Endodermal cell (in vitro differentiated cells): ENCODE measurements at places on chromosomes 2 and 18. TPM values are rescaled to one million over a fixed set of nuclear protein-coding genes. Genes with fewer than 3 reads are reported as not detected.
A peak's percentile ranks its signal among the peaks of the same experiment; 100 is the strongest.

GRCh38 chr2:200258081-200258480, 48.4 kb upstream of the SPATS2L start:
- no peak for DNase-seq

DNA sequence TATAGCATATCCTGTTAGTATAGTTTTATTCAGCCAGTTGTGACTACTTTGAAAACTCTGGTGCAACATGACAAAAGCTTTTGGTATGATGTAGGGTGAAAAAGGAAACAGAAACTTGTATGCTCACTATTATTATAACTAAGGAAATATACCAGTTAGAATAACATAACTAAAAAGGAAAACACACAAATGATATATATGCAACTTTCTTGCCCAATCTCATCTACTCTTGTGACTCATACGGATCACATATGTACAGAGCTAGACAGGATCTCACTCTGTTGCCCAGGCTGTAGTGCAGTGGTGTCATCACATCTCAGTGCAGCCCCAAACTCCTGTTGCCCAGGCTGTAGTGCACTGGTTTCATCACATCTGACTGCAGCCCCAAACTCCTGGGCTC, 12.4 kb upstream of the TLK1 start:
- DNase-seq: no peak

DNA sequence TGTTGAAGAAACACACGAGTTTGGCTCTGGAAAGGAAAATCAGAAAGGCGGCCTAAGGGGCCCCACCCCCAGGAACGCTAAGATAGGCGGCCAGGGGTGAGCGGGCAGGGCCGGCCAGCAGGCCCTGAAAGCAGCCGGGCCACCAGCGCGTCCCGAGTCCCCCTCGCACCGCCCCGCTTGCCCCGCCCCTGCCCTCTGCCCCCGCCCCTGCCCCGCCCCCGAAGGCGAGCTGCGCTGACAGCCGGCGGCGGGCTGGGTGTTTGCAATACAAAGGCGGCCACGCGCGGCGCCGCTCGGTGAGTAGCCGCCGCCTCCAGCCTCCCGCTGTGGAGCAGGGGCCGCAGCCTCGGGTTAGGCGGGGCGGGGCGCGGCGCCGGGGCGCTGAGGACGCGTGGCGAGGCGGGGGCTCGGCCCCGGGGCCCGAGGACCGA, at the start of gene LPIN1:
LPIN1 (plus strand) TSS at position 257 of the 431 bp plus-strand sequence. CDS start 18,910 bp downstream, outside the sequence.
- peak; percentile 97 for DNase-seq

DNA sequence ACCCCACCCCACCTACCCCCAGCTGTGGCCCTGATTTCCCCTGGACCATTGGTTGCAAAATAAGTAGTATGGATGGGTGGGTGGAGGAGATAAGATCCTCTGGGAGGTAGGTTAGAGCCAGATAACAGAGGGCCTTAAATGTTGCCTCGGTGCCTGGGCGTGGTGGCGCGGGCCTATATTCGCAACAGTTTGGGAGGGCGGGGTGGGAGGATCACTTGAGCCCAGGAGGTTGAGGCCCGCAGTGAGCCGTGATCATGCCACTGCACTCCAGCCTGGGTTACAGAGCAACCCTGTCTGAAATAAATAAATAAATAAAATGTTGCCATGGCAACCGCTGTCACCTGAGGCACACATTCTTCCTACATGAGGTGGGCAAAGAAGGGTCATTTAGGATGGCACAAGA, 103.3 kb upstream of the GATA6 start:
- peak; percentile 69 for DNase-seq

DNA sequence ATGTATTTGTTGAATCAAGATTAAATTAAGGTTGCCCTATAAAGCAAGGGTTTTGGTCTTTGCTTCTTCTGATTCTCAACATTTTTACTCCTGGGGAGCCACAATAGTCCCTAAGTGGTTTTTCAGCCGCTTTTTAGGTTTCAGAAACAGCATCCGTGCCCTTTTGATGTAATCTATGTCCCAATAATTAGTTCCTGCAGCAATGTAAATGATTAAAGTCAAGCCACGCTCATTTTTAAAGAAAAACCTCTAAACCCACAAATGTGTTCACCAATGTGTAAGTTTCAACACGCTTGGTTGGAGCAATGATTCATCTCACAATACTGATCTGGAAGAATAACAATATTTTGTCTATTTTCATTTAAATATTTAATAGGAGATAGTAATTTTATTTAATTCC, 5.6 kb downstream of the ARL4C start:
- DNase-seq: no peak

- no peak for DNase-seq
Observed at GRCh38 chr18:63142594-63143225, 176.9 kb downstream of the BCL2 start.

GRCh38 chr2:3211256-3212060, 166.2 kb downstream of the EIPR1 start:
- peak; percentile 23 for DNase-seq

DNA sequence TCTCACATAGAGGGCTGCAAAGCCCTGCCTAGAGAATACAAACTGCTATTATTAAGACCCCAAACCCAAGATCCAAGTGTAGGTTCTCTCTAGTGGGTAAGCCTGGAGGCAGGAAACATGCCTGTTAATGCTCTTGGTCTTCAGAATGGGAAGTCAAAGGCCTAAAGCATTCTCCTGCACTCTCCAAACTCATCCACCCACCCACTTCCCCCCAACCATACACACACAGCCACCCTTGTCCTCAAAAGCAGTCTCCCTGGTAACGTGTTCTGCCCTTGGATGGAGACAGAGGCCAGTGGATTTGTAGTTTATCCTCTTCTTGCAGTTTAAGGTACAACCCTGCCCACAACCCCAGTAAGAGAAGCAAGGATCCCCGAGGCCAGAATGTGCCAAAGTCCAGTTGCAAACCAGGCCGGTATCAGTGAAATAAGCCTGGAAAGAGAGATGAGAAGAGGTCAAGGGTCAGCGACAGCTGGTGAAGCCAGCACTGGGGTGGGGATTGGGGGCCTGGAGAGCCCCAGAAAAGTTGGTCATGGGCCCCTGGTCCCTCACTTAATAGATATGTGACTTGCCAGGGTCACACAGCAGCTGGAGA, 23.0 kb downstream of the TMEM247 start:
- no peak for DNase-seq

- no peak for DNase-seq
Observed at GRCh38 chr18:76461692-76462325, 33.2 kb downstream of the ZNF516 start.

GRCh38 chr2:118577202-118577601, 270.2 kb downstream of the EN1 start:
- DNase-seq: no peak

DNA sequence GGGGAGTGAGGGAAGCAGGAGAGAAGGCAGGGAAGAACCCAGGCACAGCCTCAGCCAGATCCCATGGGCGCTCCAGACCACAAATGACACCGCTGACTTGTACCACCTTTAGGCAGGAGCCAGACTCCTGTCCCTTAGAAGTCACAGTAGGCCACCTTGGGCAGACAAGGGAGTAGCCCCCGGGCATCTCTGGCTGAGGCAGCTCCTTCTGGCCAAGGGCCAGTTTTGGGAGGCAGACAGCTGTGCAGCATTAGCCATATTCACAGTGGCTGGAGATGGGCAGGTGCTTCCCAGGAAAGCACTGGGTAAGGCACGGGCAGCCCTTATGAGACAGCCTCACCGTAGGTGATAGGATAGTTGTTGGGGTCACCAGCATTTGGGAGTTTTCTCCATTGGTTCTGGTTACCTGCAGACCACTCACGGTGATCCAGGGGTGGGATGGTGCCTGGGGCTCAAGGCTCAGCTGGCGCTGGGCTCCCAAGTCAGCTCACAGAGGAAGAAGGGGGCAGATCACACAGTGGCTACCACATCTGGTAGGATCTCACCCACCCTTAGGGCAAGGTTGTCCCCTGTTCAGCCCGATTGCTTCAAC, 2.1 kb downstream of the ASTL start:
- no peak for DNase-seq

GRCh38 chr2:12701786-12702167, 15.0 kb upstream of the TRIB2 start:
- DNase-seq: no peak

DNA sequence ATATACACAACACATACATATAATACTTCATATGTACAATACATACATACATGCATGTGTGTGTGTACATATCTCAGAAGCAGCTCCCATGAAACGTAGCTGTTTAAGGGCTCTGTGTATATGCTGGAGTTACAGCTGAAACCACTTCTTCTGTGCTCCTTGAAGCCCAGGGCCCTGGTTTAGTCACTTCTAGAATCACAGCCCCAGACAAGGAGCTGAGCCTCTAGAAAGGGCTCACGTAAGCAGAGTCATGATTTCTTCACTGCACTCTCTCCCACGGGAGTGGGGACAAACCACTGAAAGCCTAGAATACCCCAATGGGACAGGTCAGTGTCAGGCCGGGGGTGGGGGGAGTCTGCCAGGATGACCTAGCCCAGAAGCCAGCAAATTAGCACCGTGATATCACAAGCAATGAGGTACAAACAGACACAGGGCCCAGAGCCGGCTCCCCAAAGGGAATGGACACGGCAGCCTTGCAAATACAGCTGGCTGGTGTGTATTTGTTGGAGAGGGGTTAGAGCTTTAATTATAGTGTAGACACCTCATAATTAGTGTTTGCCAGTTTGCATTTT, 90.3 kb downstream of the C1QL2 start:
- no peak for DNase-seq

- peak; percentile 59 for DNase-seq
Observed at GRCh38 chr18:13279181-13280069, 60.9 kb downstream of the LDLRAD4 start.

- DNase-seq: no peak
Observed at GRCh38 chr18:65352186-65352585, 398.6 kb upstream of the CDH7 start.

GRCh38 chr2:70607121-70607561, 53.5 kb upstream of the TGFA start:
- no peak for DNase-seq

- no peak for DNase-seq
Observed at GRCh38 chr18:36895606-36896005, 66.7 kb downstream of the KIAA1328 start.

DNA sequence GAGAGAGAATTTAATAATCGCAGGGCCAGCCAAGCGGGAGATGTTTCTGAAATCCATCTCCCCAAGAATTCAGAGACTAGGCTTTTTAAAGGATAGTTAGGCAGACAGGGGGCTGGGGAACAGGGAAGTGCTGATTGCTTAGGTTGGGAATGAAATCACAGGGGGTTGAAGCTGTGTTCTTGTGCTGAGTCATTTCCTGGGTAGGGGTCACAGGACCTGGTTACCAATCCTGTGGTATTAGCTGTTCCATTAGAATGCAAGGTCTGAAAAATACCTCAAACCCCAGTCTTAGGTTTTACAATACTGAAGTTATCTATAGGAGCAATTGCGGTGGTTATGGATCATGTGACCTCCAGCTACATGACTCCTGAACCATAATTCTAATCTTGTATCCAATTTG, 4.6 kb downstream of the SP140 start:
- peak; percentile 64 for DNase-seq

DNA sequence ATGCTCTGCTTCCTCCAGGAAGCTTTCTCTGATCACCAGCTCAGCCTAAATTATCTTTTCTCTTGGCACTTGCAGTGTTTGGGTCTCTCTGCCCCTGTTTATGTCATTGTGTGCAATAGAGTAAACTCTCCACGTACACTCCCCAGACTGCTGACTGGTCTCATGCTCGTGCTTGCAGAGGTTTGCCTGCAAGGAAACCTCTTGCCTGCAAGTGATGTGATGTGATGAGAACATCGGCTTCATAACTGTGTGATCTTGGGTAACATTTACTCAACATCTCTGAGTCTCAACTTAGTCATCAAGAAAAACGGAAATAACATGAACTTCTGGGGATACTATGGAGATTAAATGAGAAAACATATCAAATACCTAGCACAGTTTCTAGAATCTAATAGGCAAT, 92.3 kb downstream of the BIN1 start:
- no peak for DNase-seq

DNA sequence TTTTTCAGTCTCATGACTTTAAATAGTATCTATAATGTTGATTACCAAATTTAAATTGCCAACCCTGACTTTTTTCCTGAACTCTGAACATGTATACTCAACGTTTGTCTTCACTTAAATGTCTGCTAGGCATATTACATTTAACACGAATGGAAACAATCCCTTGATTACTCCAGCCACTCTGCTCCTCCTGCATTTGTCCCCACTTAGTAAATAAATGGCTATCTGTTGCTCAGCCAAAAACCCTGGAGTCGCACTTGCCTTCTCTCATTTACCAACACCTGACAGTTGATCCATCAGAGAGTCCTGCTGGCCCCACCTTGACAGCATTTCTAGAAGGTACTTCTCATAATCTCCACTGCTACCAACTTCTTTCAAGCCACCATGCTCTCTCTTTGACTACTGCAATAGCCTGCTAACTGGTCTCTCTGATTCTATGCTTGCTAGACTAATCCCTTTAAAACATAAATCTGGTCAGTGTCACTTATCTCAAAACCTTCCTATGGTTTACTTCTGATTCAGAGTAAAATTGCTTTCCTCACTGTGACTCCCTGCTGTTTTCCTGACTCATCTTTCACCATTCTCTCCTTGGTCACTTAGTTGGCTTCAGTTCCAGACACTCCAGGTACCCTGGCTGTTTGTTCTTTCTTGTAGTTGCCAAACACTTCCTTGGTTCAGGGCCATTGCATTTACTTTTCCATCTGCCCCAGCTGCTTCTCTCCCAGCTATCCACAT, 31.9 kb downstream of the SPAG16 start:
- DNase-seq: no peak

DNA sequence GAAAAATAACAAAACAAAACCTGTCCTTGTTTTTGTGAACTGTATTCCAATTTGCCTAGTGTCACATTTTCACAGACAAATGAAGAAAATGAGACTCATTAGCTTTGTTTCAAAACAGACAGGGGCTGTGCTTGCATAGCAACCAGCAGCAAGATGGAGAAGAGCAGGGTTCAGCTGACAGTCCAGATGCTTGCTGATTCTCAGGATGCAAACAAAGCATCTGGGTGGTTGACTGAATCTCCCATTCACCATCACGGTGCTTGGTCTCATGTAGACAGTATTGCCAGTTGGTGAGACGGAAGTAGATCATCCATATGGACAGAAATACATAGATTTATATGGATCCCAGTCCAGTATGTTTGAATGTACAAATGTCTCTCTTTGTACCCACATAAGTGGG, 326.8 kb downstream of the CCDC85A start:
- no peak for DNase-seq

The ACADL gene
- total RNA-seq: 0.44 to 1.1 TPM (median 0.96 TPM) in 3 replicates

The MDH1B gene
- total RNA-seq: 1.6 and 2.9 TPM in 2 replicates

The PFN4 gene
- 0.73 TPM in 1 of 3 replicates, not detected in the others for total RNA-seq

The SFXN5 gene
- total RNA-seq: 30.5 and 32.8 TPM in 2 replicates

The PRSS56 gene
- not detected in 3 replicates for total RNA-seq

The TMEM150A gene
- 29.9 and 32.2 TPM in 2 replicates for total RNA-seq

The DSC1 gene
- total RNA-seq: not detected in 2 replicates

The KIF5C gene
- 39.1 to 50.1 TPM (median 39.7 TPM) in 3 replicates for total RNA-seq

The STON1 gene
- total RNA-seq: 12.4 and 15.0 TPM in 2 replicates

The PPP1R1C gene
- 0.63 to 2.8 TPM (median 1.2 TPM) in 3 replicates for total RNA-seq
